ENCODE measurements at places on chromosomes 6 and 20.

- DNase-seq: no peak
Measured at GRCh38 chr6:125267806-125268523, 33.8 kb downstream of the HDDC2 start.

- no peak for DNase-seq
Measured at GRCh38 chr20:62776692-62777527, 19.4 kb upstream of the MRGBP start.

- DNase-seq: no peak
Measured at GRCh38 chr6:40877362-40877761, 161.7 kb downstream of the UNC5CL start.

GRCh38 chr6:162157167-162157870, 570.2 kb downstream of the PRKN start:
- no peak for DNase-seq

GRCh38 chr6:84866715-84867114, 102.3 kb upstream of the TBX18 start:
- no peak for DNase-seq

DNA sequence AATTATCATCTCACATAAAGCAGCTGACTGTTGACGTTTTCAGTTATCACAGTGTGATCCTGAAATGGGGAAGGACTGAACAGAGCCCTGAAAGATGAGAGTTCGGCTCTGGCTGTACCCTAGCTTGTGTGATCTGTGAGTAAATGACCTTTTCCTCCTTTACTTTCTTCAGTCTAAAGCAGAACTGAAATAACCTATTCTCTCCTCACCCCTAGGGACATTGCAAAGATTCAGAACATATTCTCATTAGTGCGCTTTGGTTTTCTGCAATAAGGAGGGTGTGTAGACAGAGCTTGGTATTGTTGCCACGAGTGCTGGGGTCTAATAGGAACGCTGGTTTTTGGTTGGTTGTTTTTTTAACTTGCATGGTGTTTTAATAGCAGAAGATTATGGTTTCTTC, 16.7 kb downstream of the FARS2 start:
- no peak for DNase-seq

Measured in caudate nucleus (tissue), 63 donors.